Activated CD4-positive, alpha-beta T cell treated with anti-CD3 and anti-CD28 coated beads, Interleukin-2, amount 10 ng/mL, durations not matched to agents 24 days and 14 days (primary cell): ENCODE measurements at places on chromosomes 2 and 18. TPM values are rescaled to one million over a fixed set of nuclear protein-coding genes. Genes with fewer than 3 reads are reported as not detected.

Gene DCC
- total RNA-seq, result not detected in 2 replicates

Gene FIGN
- not detected in 2 replicates for total RNA-seq

Gene POTEJ
- not detected in 2 replicates for total RNA-seq

Gene FHL2
- total RNA-seq, result 2.4 and 3.8 TPM in 2 replicates

Gene EPHA4
- 0.31 and 0.63 TPM in 2 replicates for total RNA-seq

Gene CTAGE1
- not detected in 2 replicates for total RNA-seq

Gene AOX1
- total RNA-seq, result 0.26 TPM in 1 of 2 replicates, not detected in the other

Gene RAD51AP2
- total RNA-seq, result not detected in 2 replicates

Gene STON1
- 0.93 and 1.3 TPM in 2 replicates for total RNA-seq

Gene FSHR
- not detected in 2 replicates for total RNA-seq

Gene B4GALT6
- total RNA-seq, result 2.4 and 2.8 TPM in 2 replicates

Gene ADRA2B
- total RNA-seq, result 0.21 TPM in 2 replicates

Gene LAMA1
- total RNA-seq, result not detected in 2 replicates

Gene ZNF804A
- total RNA-seq, result not detected in 2 replicates

Gene PPP1R1C
- total RNA-seq, result not detected in 2 replicates

Gene CHRNA1
- total RNA-seq, result not detected in 2 replicates
